ENCODE measurements at places on chromosomes 4 and X.

DNA sequence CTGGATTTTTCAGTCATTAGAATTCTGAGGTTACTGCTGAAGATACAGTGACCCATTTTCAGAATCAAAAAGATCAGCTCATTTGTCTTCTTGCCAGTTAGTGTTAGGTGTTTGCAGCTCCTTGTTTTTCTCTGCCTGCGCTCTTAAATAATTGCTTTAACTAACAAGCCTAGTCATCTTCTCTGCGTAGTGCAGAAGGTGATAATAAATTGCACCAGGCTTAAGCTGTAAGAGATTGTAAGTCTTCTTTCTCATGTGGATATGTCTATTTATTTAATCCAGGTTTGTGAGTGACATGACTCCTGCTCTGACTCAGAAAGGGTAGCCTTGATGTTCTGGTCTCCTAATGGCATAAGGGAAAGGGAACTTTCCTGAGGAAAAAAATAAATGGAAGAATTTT, 167.2 kb downstream of the CEP135 start:
- DNase-seq: no peak

- DNase-seq: no peak
Observed at GRCh38 chrX:101745046-101745445, 85.4 kb upstream of the ARMCX2 start.

DNA sequence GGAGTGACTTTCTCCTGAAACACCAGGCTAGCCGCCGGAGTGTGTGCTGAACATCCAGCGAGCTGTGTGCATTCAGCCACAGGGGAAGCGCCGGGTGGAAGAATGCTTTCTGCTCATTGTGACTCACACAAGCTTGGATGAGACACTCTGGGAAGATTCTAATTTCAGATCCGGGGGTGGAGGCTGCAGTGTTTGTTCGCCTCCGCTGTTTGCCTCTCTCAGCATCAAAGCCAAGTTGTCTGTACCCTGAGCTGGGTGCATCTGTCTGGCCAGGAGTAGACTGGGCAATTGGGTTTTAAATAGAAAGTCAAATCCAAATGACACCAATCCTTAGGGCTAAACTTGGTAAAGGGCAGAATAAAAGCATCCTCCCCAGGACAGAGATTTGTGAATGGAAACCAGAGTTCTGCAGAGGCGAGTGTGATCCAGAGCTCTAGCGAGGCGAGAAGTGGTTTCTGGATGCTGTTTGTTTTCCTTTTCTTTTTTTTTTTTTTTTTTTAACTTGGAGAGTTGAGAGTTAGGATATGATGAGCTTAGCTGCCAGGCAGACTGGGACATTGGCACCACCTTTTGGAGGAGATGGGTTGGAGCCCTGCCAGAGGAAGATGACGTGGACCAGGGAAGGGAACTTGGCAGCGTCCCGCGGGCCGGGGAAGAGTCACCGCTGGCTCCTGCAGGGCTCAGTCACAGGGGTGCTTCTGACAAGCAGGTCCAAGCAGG, 196.0 kb upstream of the PSAPL1 start:
- DNase-seq: no peak

DNA sequence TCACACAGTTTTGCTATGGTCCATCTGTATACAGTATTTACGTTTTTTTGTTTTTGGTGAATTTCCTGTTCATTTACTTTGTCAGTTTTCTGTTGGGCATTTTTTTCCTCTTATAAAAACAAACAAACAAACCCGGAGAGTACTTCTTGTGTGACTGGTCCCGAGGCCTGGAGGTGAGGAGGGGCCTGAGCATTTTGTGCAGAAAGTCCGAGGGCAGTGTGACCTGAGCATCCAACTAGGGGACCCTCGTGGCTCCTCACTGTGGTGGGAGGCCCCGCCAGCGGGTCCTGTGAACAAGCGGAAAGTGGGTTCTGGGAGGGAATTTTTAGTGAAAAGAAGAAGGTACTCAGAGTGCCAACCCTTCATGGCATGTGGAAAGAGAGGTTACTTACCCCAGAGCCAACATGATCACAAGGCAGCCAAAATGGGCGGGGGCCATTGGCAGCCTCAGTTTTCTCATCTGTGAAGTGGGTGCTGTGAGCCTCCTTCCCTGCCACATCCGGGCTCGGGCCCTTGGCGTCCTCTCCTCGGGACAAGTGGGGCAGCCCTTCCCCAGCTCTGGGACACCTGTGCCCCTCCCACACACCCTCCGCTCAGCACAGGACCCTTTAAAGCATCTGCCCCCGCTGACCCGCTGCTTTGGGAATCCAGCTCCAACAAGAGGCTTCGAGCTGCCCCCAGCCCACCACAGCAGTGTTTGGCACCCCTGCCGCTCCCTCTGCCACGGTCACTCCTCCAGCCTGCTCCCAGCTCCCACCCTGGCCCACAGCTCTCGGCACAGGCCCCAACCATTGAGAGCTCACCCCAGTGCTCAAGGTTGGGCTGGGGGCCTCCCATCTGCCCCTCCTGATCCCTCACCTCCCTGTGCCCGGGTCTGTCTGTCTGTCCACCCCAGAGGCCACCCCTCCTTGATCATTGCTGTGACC, 22.8 kb upstream of the GPR78 start:
- DNase-seq: no peak

- no peak for DNase-seq
Observed at GRCh38 chr4:146462251-146462650, 59.5 kb downstream of the SLC10A7 start.

DNA sequence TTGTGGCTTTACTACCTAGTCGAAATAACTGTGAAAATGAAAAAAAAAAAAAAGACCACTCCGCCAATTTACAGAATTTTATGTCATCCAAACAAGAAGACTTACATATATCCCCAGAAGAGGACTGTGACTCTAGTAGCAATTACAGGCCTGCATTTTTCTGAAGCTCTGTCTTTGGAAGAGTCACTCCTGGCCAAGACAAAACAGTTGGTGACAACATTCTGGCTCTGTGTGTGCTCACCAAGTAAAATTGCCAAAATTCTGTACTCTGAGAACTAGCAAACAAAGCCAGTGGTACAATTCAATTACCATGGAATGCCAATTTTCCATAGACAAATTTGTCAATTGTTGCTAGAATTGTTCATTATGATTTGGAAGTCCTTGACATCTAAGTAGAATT, 311.1 kb downstream of the PDGFC start:
- no peak for DNase-seq

DNA sequence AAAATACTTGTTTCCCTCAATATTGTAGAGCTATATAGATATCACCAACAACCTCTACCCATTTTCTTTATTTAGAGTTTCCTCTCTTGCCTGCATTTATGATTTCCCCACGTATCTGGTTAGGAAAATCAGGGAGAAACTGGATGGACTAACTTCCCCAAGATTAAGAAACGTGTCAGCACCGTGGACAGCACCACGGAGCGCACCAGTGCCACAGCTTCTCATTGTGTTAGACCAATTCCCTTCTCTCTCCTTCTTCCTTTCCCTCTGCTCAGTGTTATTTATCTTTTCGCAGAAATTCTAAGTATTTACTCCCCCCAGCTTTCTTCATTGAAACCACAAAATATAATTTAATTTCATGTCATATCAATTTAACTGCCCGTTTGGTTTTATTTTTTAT, 568.6 kb upstream of the BOD1L1 start:
- DNase-seq: no peak

DNA sequence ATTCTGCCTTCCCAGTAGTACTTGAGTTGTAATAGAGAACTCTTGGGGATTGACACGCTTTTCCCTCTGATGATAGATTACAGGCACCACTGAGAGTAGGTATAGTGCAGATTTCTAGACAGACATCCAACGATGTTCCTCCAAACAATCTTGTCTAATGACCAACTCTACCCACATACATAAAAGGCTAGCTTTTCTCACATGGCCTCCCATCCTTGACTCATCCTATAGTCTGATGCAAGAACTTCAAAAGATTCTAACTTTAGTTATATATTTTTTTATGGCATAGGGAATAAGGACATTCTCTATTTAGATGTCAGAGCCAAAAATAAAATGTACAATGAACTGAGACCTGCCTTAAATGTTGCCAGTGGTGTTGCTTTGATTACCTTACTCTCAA, 60.9 kb downstream of the GLRA2 start:
- DNase-seq: no peak

GRCh38 chr4:75048208-75048879, 115.4 kb downstream of the PARM1 start:
- no peak for DNase-seq

DNA sequence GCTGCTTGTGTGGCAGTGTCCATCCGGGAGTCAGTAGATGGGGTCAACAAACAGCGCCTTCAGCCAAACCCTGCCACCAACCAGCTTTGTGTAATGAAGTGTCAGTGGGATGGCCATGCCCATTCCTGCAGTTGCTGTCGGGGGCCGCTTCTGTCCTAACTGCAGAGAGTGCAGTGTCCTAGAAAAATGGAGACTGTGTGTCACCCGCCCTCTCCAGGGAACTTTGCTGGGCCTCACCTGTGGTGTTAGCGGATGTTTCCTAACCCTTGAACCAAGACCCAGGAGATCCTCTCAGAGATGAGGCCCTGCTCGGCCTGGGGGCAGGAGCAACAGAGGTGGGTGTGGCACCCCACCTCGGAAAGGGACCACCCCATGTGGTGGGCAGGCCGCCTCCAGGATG, 35.3 kb upstream of the HGFAC start:
- DNase-seq: peak; percentile 0

GRCh38 chr4:89509708-89510281, 202.2 kb upstream of the GPRIN3 start:
- DNase-seq: no peak

DNA sequence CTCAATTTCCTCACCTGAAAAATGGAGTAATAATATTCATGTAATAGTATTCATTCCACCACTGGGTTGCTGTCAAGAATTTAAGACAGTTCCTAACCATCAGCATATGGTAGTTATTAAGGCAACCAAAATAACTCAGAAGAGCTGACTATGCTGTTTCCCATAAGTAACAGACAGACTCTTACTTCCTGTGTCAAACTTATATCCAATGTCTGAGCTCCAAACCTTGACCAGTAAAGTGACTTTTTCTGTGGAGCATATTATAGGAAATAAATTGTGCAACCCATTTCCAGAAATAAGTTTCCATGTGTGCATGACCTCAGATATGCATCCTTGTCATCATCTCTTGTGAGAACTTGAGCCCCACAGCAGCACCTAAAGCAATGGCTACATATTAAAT, 78.8 kb downstream of the HADH start:
- no peak for DNase-seq

GRCh38 chrX:323721-324628, 5.4 kb upstream of the GTPBP6 start:
- peak; percentile 91 for DNase-seq

GRCh38 chr4:19010761-19011160, 989.2 kb upstream of the LCORL start:
- DNase-seq: no peak

GRCh38 chr4:150769845-150770244, 187.9 kb downstream of the MAB21L2 start:
- DNase-seq: no peak

DNA sequence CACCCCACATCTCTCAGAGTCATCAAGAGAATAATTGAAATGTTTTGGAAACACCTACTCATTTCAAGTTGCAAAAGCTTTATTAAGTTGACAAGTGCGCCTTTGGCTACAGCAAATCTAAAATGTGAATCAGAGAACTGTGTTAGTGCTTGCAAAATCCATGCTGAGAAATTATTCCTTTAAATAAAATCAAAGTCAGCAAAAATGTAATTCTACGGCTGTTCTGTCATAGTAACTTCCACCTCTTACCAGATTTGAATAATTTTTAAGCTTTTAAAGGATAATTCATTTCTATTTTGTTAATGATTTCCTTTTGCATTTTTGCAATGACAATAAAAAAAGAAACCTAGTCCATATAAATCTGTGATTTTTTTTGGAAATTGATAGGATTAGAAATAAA, 1779.1 kb downstream of the STIM2 start:
- DNase-seq: no peak

- DNase-seq: no peak
Observed at GRCh38 chr4:81673961-81674360, 202.3 kb upstream of the RASGEF1B start.

- DNase-seq: no peak
Observed at GRCh38 chr4:41533680-41534079, 4.3 kb upstream of the LIMCH1 start.

DNA sequence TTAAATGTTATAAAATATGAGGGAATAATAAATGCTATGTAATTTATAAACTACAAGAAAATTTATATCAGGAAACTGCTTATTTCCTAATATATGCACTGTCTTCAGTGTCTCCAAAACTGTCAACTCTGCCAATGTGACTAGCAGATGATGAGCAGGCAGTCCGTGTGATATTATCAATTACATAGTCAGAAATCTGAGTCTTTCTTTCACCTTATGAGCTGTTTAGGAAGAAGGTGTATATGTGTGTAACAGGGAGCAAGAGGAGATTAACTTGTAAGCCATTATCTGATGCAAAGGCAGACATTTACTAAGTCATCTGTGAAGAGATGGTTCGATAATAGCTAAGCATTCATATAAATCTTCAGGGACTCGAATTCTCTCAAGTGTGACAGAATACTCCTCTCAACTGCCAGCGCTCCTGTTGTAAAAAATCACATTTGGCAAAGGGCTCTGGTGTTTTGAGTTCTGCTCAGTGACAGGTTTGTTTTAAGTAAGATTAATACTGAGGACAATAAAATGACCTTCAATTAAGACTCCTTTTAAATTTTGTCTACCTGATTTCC, 79.7 kb downstream of the SNCA start:
- DNase-seq: peak; percentile 39

DNA sequence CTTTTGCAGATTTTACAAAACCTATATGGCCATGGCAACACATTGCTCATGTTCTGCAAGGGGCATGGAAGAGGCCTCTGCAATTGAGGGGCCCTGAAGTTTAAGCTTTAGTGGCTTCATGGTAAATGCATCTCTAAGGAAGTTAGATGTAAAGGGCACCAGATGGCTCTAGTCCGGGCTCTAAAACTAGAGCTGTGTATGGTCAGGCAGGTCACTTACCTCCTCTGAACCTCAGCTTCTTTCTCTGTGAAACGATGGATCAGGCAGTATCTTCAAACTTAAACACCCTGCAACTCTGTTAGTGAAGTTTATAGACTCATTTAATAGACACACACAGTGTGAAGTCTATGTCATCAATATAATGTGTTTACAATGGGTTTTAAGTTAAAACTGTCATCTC, 10.0 kb downstream of the MAGEB17 start:
- no peak for DNase-seq

DNA sequence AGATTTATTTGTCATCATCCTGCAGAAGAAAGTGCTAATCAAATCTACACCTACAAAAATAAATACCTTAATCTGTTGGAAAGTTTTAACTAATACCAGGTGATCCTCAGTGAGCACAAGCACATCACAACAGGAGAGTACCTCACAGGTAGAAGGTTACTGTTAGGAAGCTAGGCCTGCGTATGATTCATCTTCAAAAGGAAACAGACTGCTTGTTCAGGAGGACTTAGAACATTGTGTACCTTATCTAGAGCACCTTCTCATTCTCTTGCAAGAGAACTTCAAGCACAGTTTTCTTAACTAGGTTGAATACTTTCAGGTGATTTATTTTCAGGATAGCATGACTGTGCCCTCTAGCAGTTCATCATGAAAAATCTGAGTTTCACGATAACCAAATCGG, 54.2 kb downstream of the MND1 start:
- DNase-seq: no peak

DNA sequence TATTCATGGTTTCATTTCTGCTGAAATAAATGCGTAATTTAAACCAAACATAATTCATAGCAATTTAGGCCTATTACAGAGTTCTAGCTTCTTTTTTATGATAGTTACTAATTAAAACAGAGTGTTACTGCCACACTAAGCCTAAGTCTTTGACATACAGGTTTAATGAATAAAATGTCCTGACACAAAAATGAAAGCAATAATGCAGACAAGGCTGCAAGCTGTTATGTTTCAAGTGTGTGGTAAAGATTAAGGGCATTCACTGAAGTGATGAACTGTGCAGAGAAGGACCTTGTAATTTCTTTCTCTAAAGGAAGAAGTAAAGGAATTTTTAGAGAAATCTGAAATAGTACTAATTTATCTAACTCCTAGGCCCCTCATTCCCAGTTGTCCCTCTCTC, 2.9 kb downstream of the NDNF start:
- no peak for DNase-seq

Data from WERI-Rb-1 (cell line).